ENCODE measurements at places on chromosomes 1 and 21.

DNA sequence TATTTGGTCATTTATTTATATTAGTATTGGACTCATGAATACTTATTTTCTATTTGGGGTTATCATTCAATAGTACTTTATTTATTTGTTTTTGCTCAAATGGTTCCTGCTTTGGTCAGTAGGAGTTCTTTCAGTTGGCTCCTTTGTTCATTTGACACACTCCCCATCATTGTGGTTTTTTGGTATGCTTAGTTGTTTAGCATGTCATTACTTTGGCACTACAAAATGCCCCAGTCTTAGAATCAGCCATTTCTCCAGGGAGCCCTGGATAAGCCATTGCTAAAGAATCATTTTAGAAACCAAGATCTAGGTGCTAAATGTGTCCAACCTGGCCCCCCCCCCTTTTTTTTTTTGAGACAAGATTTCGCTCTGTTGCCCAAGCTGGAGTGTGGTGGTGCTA lies 61.7 kb upstream of the MRPS6 start:
- no peak for DNase-seq

DNA sequence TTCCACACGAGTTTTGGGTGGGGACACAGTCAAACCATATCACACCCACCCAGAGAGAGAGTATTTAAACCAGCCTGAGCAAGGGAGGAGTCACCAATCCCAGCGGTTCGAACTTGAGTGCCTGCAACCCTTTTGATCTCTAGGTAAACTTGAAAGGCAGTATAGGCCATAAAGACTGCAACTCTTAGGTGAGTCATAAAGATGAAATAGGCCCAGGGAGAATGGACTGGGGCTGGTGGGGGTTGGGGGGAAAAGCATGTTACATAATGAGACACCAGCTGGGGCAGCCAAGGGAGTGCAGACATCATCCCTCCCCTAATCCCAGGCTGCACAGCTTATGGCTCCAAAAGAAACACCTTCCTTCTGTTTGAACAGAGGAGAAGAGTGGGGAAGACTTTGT lies 99.8 kb upstream of the LHX8 start:
- no peak for DNase-seq

DNA sequence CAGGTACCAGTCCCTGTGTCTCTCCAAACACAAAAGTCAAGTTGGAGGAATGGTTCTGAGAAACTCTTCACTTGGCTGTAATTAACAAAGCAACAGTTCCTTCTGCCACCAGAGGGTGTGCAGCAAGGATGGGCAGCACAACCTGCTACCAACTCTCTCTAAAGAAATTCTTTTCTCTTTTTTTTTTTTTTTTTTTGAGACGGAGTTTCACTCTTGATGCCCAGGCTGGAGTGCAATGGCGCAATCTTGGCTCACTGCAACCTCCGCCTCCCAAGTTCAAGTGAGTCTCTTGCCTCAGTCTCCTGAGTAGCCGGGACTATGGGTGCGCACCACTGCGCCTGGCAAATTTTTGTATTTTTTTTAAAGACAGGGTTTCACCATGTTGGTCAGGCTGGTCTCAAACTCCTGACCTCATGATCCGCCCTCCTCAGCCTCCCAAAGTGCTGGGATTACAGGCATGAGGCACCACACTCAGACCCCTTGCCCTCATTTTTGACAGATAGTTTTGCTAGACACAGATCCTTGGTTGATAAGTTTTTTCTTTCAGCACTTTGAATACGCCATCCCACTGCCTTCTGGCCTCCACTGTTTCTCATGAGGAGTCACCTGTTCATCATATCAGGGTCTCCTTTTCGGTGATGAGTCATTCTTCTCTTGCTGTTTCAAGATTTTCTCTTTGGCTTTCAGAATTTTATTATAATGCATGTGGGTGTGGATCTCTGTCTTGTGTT lies 12.1 kb upstream of the DEGS1 start:
- no peak for DNase-seq

GRCh38 chr1:81592233-81592632 lies 208.5 kb upstream of the ADGRL2 start:
- no peak for DNase-seq

DNA sequence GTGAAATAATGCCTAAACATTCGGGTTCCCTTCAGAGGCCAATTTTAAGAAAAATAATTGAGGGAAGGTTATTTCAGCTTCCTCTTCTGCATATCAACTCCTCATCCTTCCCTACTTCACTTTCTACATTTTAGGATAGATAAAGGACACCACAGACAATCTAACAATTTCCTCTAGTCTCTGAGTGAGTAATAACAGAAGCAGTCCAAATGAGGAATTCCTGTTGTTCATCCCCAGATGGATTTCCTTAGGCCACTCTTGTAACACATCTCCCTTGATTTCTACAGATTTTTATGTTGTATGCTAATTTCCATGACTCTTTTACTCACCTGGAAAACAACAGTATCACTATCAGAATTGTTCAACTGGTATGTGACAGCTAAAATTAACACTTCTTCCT lies 87.7 kb upstream of the LYPLAL1 start:
- DNase-seq: no peak

DNA sequence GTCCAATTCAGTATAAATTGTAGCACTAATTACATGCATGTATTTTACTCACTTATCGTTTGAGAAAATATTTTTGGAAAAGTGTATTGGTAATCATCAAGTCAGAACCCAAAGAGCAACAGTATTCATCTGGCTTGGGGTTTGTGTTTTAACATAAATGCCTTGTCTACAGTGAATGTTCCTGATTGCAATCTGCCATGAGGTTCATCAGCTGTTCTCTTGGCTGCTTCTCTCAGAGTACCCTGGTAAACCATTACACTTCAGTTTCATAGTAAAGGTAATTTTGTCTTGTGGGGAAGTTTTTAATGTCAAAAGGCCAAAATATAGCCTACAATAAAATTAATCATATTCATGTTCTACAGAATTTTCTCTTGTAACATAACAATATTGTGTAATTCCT lies 150.3 kb downstream of the IFI44 start:
- no peak for DNase-seq

GRCh38 chr21:34177919-34178567 lies 104.7 kb downstream of the MRPS6 start:
- no peak for DNase-seq

DNA sequence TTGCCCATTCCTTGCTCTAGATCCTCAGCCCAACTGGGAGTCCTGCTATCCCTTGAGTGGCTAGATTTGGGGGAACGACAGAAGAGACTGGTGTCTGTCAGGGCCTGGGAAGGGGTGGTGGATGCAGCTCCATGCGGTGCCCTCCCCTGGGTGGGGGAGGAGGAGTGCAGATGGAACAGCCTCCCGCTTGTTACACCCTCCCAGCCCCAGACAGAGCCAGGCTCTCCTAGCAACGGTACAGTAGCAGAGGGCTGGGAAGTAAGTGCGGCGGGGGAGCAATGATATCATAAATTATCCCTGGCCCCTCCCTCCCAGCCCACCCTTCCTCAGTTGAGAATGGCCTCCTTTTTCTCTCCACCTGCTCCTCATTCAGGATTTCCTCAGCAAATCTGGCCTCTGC lies 37.2 kb downstream of the RHBG start:
- no peak for DNase-seq

DNA sequence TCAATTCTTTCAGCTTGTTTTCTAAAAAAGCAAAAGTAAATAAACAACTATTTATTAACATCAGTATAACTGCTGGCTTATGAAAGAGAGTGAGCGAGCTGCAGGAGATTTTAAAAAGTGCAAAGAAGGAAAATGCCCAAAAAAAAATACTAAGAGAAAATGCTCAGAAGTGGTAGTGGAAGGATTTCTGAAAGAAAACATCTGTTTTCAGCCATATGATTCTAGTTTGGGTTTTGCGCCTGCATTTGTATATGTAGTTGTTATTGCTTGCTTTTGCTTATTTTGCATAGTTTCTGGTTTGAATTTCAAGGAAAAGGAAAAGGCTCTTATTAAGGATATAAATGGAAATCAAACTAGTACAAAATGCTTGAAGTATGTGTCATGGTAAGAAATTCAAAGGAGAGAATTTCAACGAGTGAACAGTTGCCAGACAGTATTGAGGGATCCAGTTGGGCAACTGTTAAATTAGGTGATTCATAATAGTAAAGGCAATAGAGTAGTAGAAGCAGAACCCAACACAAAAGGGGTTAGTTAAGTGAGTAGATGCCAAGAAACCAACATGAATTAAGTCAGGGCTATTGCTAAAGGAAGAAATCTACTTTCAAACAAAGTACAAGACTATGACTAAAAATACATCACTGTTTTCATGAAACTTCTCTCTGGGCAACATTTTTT lies 1.2 kb downstream of the GBP5 start:
- no peak for DNase-seq

- DNase-seq: no peak
Observed at GRCh38 chr1:89706700-89707012, 73.7 kb downstream of the LRRC8C start.

DNA sequence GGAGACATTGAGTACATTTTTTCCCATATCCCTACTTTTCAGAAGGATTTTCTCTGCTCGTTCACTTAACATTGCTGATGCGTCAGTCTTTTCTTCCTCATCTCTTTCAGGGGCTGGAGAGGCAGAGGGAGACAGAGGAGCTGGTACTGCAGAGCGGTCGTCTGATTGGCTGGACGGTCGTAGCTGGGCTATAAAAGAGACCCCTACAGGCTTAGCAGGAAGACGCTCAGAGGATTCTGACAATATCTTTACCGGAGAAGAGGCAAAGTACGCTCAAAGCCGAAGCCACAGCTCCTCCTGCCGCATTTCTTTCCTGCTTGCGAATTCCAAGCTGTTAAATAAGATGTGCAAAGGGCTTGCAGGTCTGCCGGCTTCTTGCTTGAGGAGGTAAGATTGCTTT lies at the start of gene RGS4:
TSS of gene RGS4 (plus strand) at position 220 of the 400 bp plus-strand sequence. CDS start at position 344, 124 bp downstream.
- DNase-seq: peak; percentile 62

DNA sequence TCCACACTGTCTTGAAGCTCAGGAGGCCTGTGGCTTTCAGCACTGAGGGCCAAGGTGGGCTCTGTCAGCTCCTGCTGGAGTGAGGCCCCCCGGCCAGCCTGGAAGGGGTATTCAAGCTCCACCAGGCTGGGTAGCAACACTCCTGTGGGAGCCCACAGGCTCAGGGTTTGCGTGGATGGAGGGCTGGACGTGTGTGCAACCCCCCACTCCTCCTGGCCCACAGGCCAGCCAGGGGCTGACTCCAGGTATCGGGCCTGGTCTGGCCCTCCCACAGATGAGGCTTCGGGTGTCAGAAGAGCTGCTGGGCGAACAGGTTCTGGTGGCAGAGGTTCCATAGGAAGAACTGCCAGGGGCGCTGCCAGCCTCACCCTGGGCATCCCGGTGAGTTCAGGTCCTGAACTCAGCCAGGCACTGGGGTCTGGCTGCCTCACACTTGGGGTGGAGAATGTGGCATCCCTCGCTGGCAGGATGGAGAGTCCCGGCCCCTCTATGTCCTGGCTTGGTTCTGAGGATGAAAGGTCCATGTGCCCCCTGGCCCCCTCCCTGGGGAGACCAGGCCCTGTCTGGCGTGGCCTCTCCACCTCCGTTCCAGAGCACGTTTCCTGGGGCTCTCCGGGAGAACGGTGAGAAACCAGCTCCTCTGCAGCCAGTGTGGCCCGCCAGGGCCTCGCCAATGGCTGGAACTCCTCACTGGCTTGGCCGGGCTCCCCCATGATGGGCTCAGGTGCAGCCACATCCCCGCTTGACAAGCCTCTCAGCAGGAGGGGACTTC lies 64.6 kb upstream of the TARDBP start:
- no peak for DNase-seq

DNA sequence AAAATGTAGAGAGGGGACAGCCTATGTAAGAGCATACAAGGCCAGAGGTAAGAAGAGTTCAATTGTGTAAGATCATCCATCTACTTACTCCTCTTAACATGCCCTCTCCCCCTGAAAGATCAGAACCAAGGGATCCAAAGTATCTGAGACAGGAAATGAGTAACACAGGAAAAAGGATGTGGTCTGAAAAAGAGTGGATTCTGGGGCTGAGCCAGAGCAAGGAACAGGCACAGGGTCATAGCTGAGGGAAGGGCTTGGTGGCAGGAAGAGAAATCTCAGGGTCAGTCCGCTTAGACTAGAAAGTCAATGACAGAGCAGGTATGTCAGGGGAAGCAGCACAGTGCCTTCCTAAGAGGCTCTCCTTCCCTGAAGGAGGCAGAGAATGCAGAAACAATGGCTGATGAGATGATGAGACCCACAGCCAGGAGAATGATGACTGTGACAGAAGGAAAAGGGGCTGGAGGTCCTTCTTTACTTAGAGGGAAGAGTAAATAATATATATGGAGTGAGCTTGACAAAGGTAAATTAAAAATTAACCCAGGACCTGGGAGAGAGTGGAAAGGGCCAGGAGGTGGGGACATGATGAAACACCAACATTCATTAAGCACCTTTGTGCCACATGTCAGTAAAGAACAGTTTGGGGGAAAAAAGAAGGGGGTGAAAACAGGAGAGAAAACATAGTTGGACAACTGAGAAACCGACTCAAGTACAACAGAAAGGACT lies 26.2 kb upstream of the A3GALT2 start:
- DNase-seq: no peak

- no peak for DNase-seq
Observed at GRCh38 chr1:229452956-229453801, 19.3 kb upstream of the ACTA1 start.

- DNase-seq: no peak
Observed at GRCh38 chr1:21653744-21654100, 15.4 kb downstream of the RAP1GAP start.

DNA sequence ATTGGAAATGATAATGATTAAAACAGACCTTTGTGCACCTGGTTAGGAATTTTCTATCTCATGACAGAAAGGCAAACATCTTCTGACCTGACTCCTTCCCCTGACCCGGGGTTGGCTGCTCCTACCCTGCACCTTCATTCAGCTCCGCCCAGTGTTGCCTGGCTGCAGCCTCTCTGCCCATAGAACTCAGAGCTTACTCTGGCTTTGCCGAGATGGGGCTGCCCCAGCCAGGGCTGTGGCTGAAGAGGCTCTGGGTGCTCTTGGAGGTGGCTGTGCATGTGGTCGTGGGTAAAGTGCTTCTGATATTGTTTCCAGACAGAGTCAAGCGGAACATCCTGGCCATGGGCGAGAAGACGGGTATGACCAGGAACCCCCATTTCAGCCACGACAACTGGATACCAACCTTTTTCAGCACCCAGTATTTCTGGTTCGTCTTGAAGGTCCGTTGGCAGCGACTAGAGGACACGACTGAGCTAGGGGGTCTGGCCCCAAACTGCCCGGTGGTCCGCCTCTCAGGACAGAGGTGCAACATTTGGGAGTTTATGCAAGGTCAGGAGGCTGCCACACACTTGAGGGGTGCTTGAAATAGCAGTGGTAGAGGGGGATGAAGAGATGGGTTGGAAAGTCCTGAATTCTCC lies at the start of gene DIO1:
TSS of gene DIO1 (plus strand) at position 189 of the 638 bp plus-strand sequence. CDS start at position 213, 24 bp downstream.
- DNase-seq: no peak

DNA sequence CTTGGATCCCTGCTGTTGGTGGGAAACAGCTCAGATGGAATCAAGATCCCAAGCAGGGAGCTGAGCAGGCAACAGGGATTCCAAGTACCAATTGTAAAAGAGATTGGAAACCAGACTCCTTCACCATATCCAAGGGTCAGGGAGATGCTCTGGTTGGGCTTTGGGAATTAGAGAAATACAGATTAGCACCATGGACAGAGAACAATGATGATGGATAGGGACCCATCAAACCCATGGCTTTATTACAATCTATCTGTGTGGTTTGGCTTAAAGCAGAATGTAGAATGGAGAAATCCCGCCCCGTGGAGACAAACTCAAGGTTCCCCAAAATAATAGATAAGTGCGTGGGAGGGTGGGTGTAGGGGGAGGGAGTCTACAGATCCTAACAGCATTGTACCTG lies 120.7 kb upstream of the CSF3R start:
- DNase-seq: no peak
